ENCODE measurements at places on chromosomes 6 and 20.
A peak's percentile ranks its signal among the peaks of the same experiment; 100 is the strongest.

DNA sequence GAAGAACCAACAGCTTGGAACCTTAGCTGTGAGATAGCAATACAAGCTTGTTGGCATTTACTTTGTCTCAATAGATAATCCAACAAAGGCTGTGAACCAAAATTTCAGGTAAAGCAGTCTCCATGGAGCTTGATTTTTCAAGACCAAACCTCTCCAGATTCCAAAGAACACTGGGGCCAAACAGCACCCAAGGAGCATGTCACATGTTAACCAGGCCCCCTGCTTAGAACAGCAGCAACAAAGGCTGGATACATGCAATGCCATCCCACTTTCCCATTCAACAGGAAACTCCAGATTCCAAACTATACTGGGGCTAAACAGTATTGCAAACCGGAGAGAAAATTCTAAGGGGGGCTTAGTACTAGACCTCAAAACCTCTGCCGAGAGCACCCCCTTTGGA is 15.8 kb upstream of the RNASET2 start:
- no peak for DNase-seq

- DNase-seq: no peak
Measured at GRCh38 chr6:1499777-1500176, 109.9 kb upstream of the FOXC1 start.

DNA sequence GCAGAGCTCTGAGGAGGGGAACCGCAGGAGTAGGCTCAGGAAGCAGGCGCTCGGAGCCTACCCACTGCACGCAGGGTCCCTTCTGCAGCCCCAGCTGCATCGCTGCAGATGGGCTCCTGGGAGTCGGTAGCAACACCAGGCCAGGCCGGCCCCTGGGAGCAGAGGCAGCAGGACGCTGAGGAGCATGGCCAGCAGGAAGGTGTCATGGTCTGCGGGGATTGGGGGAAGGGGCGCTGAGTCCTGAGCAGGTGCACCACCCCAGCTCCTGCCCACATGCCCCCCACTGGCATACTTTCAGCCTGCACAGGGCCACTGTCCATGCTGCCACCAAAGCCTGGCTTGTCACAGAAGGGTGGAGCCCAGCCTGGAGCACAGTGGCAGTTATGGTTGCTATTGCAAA is 7.7 kb upstream of the GFRA4 start:
- no peak for DNase-seq

- no peak for DNase-seq
Measured at GRCh38 chr6:164694386-164694785, 615.0 kb downstream of the C6orf118 start.

DNA sequence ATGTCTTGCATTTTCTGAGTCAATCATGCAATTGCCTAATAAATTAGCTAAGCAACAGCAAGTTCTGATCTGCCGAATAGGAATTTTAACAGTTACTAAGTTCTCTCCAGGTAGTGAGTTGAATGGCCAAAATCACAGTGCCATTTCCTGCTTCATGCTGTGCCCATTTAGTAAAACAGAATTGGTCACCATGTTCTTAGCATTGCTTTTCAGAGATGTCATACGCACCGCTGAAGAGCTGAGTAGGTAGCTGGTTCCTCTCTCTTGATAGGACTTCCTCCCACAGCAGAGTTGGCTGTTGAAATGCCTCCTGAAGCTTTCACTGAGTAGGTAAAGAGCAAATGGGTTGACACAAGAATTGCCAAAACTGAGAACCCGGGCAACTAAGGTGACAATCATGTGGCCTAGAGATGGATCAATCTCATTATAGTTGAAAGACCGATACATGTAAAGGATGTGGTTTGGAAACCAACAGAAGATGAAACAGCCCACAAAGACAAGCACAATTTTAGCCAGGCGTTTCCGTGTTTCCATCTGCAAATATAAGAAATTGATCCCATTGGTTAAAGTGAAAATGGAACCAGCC is 57.1 kb upstream of the GJE1 start:
- DNase-seq: no peak

GRCh38 chr20:50335105-50335504 is 144.5 kb downstream of the CEBPB start:
- no peak for DNase-seq

- DNase-seq: no peak
Measured at GRCh38 chr6:113540466-113540865, 316.7 kb upstream of the MARCKS start.

- no peak for DNase-seq
Measured at GRCh38 chr6:56172144-56172543, 75.2 kb downstream of the COL21A1 start.

- DNase-seq: no peak
Measured at GRCh38 chr6:74936886-74937285, 269.0 kb downstream of the COL12A1 start.

DNA sequence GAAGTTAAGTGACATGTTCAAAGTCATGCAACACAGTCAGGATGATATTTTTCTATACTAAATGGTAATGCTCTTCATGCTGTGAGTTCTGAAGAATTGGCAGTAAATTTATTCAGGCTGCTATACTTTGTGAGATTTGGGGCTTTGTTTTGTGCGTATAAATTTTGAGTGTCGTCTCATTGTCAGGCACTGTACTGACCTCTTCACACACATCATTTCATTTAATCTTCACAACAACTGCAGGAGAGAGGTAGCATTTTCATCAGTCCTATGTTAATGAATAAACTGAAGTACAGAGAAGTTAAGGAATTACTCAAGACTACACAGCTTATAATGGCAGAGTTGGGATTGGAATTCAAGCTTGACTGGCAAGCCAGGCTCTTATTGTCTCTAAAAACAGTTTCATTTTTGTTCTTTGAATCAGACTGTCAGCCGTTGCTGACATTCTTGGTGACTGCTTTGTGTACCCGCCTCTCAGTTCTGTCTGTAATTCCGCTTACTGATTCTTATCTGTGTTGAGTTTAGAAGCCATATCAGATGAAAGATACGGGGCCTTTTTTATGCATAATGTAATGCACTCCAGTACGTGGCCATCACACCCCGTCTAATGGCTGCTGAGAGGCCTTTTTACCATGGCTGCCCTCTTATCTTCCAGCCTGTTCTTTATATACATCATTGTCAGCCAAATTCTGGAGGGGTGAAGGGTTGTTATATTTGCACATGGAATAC is 274.9 kb downstream of the UTRN start:
- peak; percentile 21 for DNase-seq

DNA sequence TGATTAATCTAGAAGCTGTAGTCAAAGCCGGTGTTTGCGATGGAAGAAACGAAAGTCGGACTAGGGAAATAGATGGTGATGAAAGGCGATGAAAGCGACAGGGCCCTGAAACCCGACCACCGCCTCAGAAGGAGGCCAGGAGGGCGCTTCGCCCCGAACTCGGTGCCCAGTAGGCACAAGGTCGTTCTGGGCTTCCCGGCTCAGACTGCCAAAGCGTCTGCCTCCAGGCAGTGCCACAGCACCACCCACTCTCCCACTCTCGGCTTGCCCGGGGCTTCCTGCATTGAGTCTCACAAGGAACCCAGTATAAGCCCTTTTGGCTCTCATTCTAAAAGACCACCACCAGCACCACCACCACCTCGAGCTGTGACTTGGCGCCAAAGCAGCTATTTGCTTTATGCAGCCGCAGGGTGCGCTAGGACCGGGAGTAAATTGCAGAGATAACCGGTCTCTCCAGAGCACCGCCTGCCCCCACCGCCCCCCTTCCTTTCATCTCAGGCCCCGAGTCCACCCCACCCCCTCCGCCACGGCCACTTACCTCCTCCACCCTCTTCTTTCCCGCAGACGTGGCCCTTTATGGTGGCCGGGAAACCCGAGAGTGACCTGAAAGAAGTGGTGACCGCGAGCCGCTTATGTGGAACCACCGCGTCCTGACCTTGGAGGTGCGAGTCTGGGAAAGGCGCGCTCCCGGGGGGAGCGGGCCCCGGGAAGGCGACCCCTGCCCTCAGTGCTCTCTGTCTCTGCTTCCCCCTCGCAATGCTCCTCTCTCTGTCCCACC is 2.4 kb downstream of the TCF21 start:
- DNase-seq: no peak

DNA sequence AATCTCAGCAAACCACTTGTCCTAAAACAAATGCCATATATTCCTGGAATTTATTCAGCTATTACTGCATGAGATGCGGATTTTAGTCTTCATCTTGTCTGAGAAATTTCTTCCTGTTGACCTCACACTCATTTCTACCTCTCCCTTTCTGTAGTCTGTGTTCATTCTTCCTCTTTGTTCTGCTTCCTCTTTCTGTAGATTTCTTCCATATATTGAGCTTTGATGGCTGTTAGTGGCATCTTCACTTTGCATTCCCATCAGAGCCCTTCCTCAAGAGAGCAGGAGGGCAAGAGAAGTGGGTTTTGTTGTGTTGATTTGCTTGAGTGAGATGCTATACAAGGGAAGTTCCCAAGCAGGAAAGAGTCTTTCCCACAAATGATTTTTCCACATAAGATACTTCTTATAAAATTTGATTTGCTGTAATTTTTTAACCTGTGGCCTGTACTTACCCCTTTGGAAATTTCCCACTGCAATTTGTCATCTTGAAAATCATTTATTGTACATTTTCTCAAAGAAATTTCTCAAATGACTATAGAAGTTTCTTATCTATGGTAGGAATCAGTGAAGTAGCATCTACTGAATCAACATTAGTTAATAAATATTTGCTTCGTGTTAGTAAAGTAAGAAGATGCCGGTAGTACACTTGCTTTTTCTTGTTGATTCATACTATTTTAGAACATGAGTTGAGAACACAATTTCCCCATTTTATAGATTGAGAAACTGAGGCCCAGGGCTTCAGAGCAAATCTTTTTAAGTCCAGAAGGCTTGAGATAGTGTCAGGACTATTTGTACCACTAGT is 43.8 kb downstream of the MAP3K4 start:
- no peak for DNase-seq

DNA sequence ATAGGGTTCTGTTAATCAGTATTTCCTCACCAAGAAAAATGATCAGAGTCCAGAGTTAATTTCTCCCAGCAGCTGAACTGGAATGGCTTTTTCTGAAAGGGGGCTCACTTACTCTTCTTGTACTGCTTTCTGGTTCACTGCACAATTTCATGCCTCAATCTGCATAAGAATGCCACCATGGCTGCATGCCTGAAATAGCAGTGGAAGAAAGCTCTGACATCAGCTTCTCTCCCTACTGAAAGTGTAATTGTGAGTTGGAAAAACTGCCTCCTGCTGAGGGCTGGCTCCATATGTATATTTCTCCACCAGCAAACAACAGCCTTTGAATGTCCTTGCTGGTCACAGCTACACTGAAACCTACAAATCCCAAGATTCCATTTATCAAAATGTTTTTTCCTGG is 1027.2 kb upstream of the GJE1 start:
- no peak for DNase-seq

GRCh38 chr6:39391182-39391581 is 68.7 kb upstream of the KCNK16 start:
- no peak for DNase-seq

DNA sequence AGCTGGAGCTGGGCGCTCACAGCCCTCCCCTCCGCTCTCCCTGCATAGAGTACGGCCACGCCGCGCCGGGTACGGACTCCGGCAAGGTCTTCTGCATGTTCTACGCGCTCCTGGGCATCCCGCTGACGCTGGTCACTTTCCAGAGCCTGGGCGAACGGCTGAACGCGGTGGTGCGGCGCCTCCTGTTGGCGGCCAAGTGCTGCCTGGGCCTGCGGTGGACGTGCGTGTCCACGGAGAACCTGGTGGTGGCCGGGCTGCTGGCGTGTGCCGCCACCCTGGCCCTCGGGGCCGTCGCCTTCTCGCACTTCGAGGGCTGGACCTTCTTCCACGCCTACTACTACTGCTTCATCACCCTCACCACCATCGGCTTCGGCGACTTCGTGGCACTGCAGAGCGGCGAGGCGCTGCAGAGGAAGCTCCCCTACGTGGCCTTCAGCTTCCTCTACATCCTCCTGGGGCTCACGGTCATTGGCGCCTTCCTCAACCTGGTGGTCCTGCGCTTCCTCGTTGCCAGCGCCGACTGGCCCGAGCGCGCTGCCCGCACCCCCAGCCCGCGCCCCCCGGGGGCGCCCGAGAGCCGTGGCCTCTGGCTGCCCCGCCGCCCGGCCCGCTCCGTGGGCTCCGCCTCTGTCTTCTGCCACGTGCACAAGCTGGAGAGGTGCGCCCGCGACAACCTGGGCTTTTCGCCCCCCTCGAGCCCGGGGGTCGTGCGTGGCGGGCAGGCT is 4.6 kb downstream of the KCNK15 start:
- no peak for DNase-seq

- no peak for DNase-seq
Measured at GRCh38 chr6:47701363-47701762, 3.0 kb downstream of the ADGRF4 start.

- no peak for DNase-seq
Measured at GRCh38 chr20:31673943-31674463, 36.3 kb downstream of the COX4I2 start.

DNA sequence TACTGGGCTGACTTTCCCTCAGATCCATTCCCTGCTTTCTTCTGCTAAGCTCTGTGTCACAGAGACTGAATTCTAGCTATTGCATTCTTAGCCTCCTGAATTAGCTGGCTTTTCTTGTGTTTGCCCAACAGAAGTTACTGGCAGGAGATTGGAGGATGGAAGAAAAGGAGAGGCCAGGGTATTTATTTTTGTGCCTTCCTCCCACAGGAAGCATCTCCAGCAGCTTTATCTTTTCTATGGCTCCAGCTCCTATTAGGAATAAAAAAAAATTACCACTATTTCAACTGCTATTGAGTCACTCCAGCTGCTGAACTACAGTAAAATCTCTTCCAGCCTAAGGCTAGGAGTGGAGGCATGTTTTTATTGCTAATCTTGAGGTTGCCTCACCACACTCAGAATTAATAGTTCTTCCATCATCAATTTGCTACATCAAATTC is 492.4 kb downstream of the RFPL4B start:
- no peak for DNase-seq

GRCh38 chr20:1801929-1802306 is 93.3 kb upstream of the SIRPA start:
- DNase-seq: no peak

DNA sequence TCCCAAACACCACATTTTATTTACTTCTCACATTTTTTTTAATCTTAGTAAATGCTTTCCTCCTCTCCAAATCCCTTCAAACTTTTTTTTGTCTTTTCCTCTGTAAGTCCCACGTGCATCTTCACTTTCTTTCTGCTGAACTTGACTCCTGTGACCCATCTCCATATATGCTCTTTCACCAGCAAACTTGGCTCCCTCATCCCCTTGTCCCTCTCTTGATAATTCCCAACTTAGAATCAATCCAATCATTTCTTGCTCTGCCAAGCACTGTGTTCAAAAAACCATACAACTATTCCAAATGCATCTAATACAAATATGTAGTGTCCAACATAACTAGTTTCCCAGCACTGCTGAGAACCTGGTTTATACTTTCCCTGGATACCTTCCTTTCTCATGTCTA is 519.4 kb downstream of the HDGFL1 start:
- no peak for DNase-seq

GRCh38 chr6:31874084-31874670 is 4.6 kb downstream of the SLC44A4 start:
- no peak for DNase-seq
